ENCODE measurements at places on chromosomes 16 and 17.
A peak's percentile ranks its signal among the peaks of the same experiment; 100 is the strongest.

DNA sequence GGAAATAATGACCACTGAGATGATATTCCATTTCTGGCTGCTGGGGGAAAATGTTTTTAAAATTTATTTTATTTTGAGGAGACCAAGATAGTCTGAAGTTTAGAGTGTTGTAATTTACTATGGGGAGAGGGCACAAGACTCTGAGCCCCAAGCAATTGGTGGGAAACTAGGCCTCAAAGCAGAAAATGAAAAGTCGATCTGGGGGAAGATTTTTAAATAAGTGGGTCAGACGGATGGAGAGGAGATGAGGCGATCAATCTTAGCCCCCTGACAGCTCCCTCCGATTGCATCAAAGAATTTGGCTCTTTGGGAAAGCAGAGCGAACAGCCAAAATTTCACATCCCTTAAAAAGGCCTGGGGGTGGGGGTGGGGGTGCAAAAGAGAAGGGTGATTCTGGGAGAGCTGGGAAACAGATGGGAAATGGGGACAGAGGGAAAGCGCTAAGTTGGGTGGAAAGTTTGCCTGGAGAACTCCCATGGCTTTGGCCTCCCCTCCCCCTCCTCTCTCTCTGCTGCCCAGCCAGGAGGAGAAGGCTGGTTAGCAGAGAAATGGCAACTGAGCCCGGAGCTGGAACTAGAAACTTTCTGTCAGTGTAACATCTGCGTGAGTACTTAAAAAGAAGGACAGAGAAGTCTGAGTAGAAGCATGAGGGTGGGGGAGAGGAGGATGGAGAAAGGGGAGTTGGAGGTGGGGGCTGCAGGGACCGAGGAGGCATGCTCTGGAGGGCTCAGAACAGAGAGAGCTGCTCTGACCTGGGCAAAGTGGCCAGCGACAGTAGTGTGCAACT is 1.4 kb upstream of the HOXB2 start:
- DNase-seq, result no peak

- no peak for DNase-seq
Observed at GRCh38 chr16:88084881-88085280, 133.6 kb downstream of the BANP start.

GRCh38 chr17:21250854-21251253 is 2.4 kb downstream of the NATD1 start:
- no peak for DNase-seq

DNA sequence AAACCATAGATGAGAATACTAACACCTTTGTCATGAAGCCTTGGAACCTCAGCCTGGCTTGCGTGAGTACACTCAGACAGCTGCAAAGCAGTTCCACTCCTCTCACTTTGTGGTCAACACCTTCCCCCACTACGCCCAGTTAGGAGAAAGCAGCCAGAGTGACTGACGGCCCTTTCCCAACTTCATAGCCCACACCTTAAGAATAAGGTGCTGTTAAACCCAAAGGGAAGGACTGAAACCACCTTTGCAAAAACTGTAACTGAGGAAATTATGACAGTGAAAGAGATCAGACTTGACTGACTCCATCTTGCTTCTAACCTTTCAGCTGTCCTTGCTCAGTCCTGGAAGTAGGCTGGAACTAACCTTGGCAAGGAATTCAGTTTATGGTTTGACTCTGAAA is 13.7 kb downstream of the N4BP1 start:
- DNase-seq, result no peak

DNA sequence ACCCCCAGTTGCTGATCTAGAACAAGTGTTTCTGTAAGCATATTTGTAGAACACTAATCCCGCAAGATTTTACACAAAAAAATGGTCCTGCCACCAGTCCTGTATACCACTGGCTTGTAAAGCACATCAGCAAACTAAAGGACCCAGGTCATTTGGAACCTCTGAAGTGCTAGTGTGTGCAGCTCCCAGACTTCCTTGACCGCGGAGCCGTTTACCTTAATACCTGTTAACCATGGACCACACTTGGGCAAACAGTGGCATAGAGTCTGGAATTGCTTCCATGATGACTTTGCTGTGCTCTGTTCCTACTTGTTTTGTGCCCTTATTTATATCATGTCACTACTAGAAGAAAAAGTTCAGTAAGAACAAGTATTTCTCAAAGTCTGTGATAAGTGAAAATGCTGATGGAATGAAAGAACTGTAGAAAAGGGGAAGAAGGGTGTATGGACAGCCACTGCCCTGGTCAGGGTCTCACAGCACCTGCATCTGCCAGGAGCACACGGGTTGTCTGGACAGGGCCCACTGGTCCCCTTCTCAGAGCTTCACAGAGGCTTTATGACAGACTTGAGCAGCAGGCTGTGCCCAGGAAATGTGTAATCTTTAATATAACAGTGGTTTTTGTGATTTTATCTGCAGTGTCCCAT is 29.3 kb downstream of the ALDH3A2 start:
- no peak for DNase-seq

- DNase-seq, result no peak
Observed at GRCh38 chr16:46706642-46707041, 17.2 kb downstream of the ORC6 start.

DNA sequence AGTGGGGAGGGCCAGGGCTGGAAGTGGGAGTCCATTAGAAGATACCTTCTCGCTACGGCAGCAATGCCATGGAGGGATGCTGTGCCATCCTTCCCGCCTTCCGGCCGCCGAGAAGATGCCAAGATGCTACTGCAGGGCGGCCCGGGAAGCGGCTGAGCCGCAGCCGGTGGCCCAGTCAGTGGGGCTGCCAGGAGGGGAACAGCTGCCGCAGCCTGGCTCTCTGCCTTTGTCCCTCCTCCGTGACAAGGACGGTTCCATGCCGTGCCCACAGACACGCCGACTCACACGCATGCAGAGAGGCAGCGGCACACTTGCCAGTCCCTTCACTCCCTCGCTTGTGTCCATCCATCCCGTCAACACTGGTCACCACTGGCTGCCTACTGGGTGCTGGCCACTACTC is 20.2 kb upstream of the NCBP3 start:
- DNase-seq, result no peak

DNA sequence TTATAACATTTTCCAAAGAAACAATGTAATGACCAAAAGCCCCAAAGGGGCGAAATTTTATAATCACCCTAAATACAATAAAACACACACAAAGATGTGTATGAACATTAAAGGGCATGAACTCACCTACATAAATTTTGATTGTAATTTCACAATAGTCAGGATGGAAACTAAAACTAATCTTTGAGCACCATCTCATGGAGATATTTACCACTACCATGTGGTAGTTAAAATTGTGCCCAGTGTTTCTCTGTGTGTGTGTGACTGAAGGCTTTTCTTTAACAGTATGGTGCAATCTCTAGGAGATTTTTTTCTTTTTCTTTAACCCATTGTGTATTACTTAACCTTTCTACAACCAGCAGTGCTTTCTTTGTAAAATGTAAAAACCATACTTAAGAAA is 19.7 kb upstream of the MEIOC start:
- DNase-seq, result no peak

- no peak for DNase-seq
Observed at GRCh38 chr17:78526231-78527025, 50.8 kb downstream of the DNAH17 start.

GRCh38 chr16:58102665-58103392 is 26.4 kb downstream of the CFAP20 start:
- peak; percentile 80 for DNase-seq

DNA sequence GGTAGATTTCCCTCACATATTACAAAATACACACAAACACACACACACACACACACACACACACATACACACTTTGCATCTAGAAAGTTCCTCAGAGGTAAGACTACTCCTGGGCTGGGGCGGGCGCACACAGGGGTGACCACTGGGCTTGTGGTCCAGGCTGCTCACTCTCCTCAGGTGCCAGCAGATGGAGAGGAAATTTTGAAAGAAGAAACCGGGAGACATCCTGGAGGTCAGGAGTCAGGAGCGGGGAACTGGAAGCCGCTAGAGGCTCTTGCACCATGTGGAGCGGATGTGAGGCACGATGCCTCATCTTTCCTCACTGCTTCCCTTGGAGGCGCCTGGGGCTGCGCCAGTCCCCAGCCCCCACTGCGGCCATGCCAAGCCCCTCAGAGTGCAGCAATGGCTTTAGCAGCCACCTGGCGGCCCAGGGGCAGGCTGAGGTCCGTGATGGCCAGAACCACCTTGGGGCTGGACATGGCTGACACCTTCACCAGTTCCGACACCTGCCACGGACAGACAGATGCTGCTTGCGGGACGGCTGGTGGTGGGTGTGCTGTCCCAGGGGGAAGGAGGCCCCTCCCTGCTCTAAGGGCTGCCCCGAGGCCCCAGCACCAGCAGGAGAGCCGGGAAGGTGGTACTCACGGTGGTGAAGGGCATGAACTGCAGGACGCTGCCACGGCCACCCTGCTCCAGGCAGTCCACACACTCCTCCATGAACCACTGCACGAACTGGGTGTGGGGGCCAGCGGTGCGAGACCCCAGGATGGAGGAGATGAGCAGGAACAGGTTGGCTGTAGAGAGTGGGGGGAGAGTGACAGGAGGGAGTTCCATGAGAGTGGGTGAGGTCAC is 4.1 kb downstream of the CSF3 start:
- DNase-seq, result no peak

GRCh38 chr17:61511480-61512182 is 59.4 kb downstream of the TBX4 start:
- DNase-seq, result no peak

DNA sequence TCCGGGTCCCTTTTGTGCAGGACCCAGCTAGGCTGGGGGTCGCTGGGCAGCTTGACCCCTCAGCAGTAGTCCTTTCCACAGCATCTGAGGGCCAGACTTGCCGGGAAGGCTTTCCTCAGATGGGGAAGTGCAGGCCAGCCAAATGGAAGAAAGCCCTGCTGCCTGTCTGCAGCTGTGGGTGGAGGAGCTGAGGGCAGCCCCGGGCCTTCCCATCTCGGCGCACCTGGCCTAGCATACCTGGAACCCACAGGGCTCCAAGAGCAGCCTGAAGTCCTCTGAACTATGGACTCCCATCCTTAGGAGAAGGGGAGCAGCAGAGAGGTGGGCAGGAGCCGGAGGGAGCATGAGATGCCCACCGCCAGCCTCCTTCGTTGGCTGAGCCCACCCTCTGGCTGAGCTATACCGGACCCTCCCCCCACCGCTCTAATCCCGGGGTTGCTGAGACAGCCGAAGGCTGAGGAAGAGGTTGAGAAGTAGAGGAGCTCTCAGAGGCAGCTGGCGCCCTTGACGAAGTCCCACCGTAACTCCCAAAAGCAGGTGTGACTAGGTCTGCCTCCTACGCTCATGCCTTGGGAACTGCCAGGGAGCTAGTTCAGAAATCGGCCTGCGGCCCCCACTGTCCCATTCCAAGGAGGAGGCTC is 13.2 kb downstream of the UBALD2 start:
- DNase-seq, result no peak

DNA sequence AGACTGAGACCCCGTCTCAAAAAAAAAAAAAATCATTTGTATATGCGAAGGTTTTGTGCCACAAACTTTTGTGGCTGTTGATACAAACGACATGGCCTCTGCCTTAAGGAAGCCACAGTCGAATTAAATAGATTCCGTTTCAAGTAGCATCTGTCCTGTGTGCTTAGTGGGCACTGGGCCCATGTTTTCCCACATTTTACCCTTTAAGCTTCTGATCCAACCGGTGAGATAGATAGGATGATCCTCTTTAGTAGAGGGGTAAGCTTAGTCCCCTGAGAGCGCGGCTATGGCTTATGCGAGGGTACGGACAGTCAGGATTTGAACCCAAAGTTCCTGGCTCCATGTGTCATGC is 776 bp upstream of the TMEM219 start:
- no peak for DNase-seq

DNA sequence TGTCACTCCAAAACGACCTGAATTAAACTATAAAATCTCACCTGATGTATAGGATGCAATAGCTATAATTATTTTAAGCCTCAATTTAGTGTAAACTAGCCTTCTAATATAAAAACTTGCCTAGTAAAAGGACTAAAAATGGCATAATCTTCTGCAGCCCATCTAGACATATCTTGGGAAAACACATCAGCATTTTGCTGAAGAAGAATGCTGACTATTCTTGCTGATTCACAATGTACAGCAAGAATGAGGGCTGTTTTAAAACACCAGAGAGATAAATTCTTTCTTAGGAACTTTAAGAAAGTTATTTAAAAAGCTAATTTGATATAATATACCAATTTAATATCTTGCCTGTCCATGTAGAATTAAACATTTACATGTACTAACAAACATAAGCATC is 63.2 kb downstream of the SHCBP1 start:
- DNase-seq, result no peak

DNA sequence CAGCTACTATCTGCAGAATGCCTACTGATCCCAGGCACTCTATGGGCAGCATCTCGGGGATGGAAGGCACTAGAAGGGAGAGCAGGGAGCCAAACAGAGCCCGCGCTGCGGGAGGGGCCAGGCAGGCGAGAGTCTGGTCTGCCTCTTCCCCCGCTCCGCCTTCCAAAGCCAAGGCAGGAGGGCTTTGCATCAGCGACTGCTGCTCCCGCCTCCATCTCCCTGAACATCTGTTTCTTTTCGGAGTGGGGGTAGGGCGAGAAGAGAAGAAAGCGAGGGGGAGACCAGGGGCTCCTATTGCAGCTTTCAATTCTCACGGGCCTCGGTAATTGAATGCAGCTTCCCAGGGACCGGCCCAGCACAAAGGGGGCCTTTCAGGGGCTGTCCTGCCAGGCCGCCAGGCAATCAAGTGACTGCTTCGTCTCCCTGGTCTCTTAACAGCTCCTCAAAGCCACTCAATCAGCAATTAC is 31.4 kb upstream of the CDC42EP4 start:
- DNase-seq, result peak; percentile 92

GRCh38 chr16:67311607-67312488 is 14.7 kb downstream of the KCTD19 start:
- no peak for DNase-seq

DNA sequence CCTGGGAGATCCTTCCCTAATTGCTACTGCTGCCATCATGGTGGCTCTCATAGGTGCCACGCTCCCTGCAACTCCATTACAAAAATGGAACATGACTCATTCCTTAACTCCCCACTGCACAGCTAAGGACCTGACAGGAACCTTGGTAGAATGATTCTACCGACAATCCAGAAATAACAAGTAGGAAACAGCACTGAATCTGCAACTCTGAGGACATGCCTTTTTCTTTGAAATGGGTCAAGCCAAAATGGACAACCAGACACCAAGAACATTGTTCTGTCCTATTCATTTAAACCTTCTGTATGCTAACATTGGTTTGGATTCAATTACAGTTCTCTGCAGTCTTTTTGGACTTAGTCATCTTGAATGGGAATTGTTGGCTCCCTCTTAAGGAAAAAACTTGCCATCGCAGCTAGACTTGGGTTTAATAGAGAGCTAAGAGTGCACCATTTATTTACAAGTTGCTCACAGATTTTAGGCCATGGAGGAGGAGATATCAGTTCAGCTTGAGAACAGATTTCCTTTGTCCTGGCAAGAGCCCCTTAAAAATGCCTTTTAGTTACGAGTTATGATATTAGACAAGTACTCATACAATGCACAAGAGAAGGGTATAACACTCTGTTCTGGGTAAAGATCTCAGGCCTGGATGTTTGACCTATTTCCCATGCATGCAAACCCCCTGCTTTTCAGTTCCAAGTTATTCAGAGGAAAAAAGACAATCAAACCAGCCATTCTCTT is 20.9 kb upstream of the NSRP1 start:
- no peak for DNase-seq

- no peak for DNase-seq
Observed at GRCh38 chr17:59278406-59278805, 53.0 kb upstream of the YPEL2 start.

GRCh38 chr17:61837175-61838051 is 25.9 kb downstream of the BRIP1 start:
- DNase-seq, result peak; percentile 79

All from BE2C (cell line).